A549 treated with Hydrocortisone at 1 μM for 4 hours (cell line): ENCODE measurements at places on chromosomes 16 and 17. TPM values are rescaled to one million over a fixed set of nuclear protein-coding genes. Genes with fewer than 3 reads are reported as not detected.

Gene ACE
- 1.6 to 3.1 TPM (median 2.4 TPM) in 5 replicates for total RNA-seq

Gene FOXL1
- total RNA-seq = 1.1 to 2.6 TPM (median 1.6 TPM) in 5 replicates

Gene PIRT
- total RNA-seq = not detected in 5 replicates

Gene CCL22
- total RNA-seq = 0.05 to 0.07 TPM in 2 of 5 replicates, not detected in the others

Gene PRSS53
- total RNA-seq = 1.0 to 2.5 TPM (median 1.6 TPM) in 5 replicates

Gene KRT12
- total RNA-seq = not detected in 5 replicates

Gene TNFRSF17
- not detected in 5 replicates for total RNA-seq

Gene SDK2
- total RNA-seq = 1.1 to 1.8 TPM (median 1.6 TPM) in 5 replicates
